ENCODE measurements at places on chromosomes 1 and 21.

- DNase-seq: peak; percentile 30
These were observed 77.6 kb downstream of the DDX20 start for GRCh38 chr1:111833334-111833733.

GRCh38 chr1:3348196-3348865, 106.1 kb upstream of the ARHGEF16 start:
- DNase-seq: no peak

- no peak for DNase-seq
These were observed 12.4 kb upstream of the ADGRB2 start for GRCh38 chr1:31776516-31776915.

GRCh38 chr1:43329995-43330751, 7.4 kb upstream of the MPL start:
- DNase-seq: peak; percentile 76

GRCh38 chr21:30081506-30081905, 85.1 kb downstream of the CLDN17 start:
- no peak for DNase-seq

- DNase-seq: no peak
These were observed 495.6 kb upstream of the NEGR1 start for GRCh38 chr1:72777918-72778317.

GRCh38 chr21:15659753-15660422, 69.9 kb upstream of the USP25 start:
- DNase-seq: no peak

GRCh38 chr1:178092878-178093493, 918 bp upstream of the RASAL2 start:
- no peak for DNase-seq

DNA sequence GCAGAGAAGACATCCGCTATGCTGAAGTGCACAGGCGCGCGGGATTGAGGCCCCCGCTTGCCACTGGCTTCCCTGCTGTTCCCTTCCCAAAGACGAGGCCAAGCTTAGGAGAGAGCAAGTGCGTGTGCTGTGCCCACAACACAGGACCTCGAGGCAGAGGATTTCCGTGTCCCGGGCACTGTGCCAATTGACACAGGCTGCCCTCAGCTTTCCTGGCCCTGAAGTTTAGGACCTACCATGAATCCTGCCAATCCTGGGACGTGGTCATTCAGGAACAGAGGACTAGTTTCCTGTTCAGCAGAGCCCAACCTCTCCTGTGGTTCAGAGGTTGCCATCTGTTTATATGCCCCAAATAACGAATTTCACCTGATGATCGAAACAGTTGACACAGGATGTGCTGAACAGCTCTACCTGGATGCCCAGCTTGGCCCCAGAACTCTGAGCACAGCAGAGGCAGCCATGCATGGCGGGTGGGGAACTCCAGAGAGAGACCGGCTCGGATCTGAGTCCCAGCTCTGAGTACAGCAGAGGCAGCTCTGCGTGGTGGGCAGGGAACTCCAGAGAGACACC, 22.0 kb downstream of the SLC37A1 start:
- no peak for DNase-seq

GRCh38 chr1:220007438-220007837, 38.9 kb downstream of the EPRS1 start:
- no peak for DNase-seq

- DNase-seq: no peak
These were observed 45.3 kb downstream of the PUM1 start for GRCh38 chr1:31020007-31020790.

DNA sequence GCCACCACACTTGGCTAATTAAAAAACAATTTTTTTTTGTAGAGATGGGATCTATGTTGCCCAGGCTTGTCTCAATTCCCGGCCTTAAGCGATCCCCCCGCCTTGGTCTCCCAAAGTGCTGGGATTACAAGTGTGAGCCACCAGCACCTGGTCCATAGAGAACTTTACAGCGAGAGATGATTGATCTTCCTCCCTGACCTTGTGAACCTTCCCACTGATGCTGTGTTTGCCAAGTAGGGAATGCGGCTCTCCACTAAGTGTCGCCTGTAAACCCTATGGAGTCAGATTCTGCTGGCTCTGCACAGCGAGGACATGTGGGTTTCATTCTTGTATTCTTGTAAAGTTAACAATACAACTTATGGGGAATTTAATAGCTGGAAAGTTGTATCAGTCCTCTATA, 81.3 kb upstream of the LYST start:
- DNase-seq: no peak

- DNase-seq: no peak
These were observed 1.3 kb downstream of the DENND4B start for GRCh38 chr1:153945131-153945794.

- no peak for DNase-seq
These were observed 42.2 kb upstream of the BCAR3 start for GRCh38 chr1:93723733-93724270.

GRCh38 chr1:199512037-199512710, 515.3 kb upstream of the NR5A2 start:
- peak; percentile 10 for DNase-seq

GRCh38 chr1:25704267-25704691, 87.7 kb downstream of the MAN1C1 start:
- no peak for DNase-seq

GRCh38 chr1:205983925-205984725, 19.1 kb downstream of the RAB7B start:
- peak; percentile 64 for DNase-seq

DNA sequence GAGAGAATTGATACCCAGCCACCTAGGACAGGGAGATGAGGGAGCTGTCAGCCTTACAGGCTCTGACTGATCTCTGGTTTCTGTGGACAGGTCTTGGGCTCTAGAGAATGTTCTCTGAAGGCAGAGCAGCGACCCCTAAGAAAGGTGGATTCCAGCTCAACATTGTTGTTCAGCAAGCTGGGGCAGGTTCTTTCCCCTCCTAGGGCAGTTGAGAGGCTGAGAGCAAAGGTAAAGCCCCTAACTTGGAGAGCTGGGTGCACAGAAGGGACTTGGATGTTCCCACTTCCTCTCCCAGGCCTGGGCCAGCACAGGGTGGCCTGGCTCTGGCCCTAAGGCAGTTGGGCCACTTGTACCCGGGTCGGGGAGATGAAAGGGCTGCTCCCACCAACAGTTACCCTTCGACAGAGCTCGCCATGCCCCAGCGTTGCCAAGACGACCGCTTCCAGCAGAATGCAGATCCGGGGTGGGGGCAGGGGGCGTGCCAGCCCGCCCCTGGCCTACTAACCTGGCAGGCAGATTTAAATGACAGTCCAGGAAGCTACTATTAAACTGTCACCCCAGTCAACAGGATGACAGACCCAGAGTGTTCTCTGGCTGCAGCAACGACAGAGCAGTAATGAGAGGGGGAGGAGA, 31.6 kb downstream of the LRP8 start:
- no peak for DNase-seq

- DNase-seq: peak; percentile 77
These were observed 30.7 kb downstream of the DMBX1 start for GRCh38 chr1:46520063-46520911.

DNA sequence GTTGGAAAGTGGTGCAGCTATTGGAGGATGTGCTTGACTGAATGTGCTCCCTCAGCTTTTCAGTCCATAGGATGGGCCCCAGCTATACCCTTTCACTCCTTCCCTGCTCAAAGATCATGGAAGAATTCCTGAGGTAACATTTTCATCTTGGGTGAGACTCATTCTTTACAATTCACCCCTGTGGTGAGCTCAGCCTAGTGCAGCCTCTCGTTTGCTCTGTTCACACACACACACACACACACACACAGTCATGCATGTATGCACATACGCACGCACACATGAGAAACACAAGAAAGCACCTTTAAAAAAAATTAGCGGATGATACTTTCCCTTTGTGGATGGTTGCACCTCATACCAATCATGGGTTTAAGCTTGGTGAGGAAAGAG, 25.8 kb downstream of the CCN1 start:
- no peak for DNase-seq

- DNase-seq: no peak
These were observed 176.5 kb upstream of the RUNX1 start for GRCh38 chr21:35225573-35225972.

- no peak for DNase-seq
These were observed 724 bp downstream of the ST7L start for GRCh38 chr1:112618114-112618720.

- no peak for DNase-seq
These were observed 49.8 kb upstream of the SCAF4 start for GRCh38 chr21:31781737-31782136.

DNA sequence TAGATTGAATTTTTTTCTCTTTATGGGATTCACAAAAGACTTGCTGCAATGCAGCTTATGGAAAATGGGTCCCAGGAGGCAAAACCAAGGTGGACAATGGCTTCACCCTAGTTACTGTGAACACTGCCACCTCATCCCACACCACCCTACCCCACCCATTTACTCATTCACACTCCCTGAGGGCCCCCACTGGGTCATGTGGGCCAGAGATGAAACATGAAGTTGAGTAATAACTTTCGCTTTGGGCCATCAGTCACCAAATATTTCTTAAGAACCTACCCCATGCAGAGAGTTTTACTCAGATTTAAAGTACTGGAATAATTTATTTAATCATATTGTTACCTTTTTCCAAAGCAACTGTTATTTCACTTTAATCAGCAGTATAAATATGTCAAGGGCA, 191.8 kb downstream of the TPR start:
- DNase-seq: no peak

DNA sequence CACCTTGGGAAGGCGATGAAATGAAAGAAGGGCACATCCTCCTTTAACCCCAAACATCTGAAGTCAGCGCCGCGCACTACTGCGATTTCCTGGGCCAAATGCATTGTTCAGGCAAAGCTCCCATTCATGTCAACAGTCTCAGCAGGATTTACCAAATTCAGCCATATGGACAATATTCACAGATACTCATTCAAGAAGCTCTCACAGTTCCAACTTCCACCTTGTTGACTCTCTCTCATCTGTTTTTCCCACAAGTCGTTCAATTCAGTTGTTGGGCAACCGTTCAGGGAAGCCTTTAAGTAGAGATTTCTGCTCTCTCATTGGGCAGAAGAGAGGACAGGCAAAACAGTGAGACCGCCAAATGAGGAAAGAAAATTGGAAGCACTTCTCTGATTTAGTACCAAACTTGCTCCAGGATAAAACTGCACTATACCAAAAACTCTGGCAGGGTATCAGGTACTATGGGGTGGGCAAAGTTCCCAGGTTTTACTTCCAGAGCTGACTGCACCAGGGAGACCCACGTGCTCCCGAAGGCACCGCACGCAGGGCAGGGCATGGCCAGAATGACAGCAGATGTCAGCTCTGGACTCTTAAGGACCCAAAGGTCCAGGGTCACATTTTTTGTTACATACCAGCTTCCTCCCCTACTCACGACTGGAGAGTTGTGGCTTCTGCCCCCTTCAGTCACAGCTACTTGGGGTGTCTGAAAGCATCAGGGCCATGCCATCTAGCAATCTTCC, 668.8 kb downstream of the KIF26B start:
- no peak for DNase-seq

GRCh38 chr1:13749543-13750341, 49.8 kb downstream of the PRDM2 start:
- peak; percentile 40 for DNase-seq

DNA sequence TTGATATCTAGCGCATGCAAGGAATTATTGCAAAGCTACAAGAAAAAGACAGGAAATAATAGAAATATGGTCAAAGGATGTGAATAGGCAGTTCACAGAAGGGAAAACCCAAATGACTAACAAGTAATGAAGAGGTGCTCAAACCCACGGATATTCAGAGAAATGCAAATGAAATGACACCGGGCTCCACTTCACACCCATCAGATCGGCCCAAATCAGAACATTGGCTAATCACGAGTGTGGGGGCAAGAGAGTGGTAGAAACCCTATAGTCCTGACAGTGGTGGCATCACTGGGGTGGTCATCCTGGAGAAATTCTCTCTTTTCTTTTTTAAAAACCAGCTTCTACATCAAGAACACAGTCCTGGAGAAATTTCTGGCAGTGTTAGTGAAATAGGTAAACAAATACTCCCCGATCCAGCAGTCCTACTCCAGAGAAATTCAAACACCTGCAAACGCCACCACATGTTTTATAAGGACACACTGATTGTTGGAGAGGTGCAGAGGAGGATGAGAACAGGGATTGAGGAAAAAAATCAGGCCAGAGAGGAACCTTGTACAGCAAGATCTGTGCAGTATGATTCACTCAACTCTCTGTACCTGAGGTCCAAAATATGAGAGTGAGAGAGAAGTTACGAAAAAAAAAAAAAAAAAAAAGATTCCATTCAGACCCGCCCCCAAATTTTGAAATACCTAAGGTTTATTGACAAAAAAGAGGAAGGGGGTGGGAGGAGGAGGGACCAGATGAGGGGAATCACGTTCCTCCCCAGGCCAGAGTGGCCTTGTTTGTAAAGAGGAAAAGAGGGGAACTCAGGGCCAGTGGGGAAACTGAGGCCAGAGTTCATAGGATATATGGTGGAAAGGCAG, 9.2 kb upstream of the TNFRSF1B start:
- DNase-seq: no peak

DNA sequence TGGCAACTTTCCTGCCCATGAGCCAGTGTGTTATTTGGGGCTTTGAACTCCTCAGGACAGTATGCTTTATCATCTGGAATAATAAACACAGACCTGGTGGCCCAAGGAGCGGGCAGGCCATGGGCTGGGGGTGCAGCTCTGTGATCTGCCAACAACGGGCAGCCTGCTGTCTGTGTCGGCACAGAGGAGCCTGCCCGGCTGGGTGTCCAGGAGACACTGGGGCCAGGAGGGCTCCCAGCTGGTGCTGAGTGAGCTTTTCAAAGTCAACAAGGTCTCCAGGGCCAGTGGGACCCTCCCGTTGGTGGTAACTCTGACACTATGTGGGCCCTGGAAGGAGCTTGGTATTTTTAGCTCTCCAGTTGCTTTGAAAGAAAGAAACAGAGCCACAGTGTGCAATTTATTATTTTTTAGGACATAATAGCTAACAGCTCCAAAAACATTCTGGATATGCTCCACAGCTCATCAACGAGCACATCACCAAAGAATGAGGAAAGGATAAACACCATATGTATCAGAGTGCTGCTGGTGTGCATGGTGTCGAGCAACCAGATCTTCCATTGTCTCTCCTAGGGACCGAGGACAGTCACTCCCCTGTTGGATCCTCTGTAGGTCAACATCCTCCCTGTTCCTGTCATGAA, 488.7 kb upstream of the USP24 start:
- no peak for DNase-seq

- peak; percentile 29 for DNase-seq
These were observed 5.7 kb upstream of the OLIG2 start for GRCh38 chr21:33019885-33020557.

- peak; percentile 12 for DNase-seq
These were observed 1.3 kb downstream of the RIT1 start for GRCh38 chr1:155909894-155910293.

GRCh38 chr1:159960721-159961381, 6.8 kb upstream of the SLAMF9 start:
- DNase-seq: no peak

GRCh38 chr1:153312570-153313186, at the start of gene PGLYRP3:
PGLYRP3 (minus strand) TSS chr1:153312952; CDS start chr1:153310665, 2,287 bp downstream.
- DNase-seq: no peak

- no peak for DNase-seq
These were observed 153.2 kb downstream of the LRIG2 start for GRCh38 chr1:113226148-113226547.

GRCh38 chr1:83967336-83967735, 31.6 kb downstream of the TTLL7 start:
- no peak for DNase-seq

- peak; percentile 85 for DNase-seq
These were observed 4.0 kb upstream of the IFI16 start for GRCh38 chr1:159005676-159006075.

Data from ELF-1 (cell line).